ENCODE measurements at places on chromosomes 1 and 21. TPM values are rescaled to one million over a fixed set of nuclear protein-coding genes. Genes with fewer than 3 reads are reported as not detected.

The NRIP1 gene
- polyA plus RNA-seq, result 56.8 TPM

The FOXD3 gene
- 10.6 TPM for polyA plus RNA-seq

The AGL gene
- polyA plus RNA-seq, result 223 TPM

The DISC1 gene
- 7.3 TPM for polyA plus RNA-seq

The OLFM3 gene
- polyA plus RNA-seq, result 0.23 TPM

The AMIGO1 gene
- polyA plus RNA-seq, result 14.8 TPM

The ACTA1 gene
- polyA plus RNA-seq, result 13,723 TPM

Measured in hindlimb muscle (tissue), 1 donor.